ENCODE measurements at places on chromosomes 5 and 9.
A peak's percentile ranks its signal among the peaks of the same experiment; 100 is the strongest.

- no peak for DNase-seq
Measured at GRCh38 chr5:172939071-172939470, 20.2 kb upstream of the RPL26L1 start.

DNA sequence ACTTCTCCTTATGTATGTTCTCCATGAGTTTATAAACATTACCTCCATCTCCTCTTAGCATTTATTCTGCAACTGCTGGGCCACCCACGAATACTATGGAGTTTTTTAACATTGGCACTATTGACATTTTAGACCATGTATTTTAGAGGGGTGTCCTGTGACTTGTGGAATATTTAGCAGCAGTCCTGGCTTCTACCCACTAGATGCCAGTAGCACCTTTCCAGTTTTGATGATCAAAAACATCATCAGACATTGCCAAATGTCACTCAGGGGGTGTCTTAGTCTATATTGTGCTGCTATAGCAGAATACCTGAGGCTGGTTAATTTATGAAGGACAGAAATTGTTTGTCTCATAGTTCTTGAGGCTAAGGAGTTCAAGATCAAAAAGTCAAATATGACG is 187.5 kb upstream of the RORB start:
- no peak for DNase-seq

GRCh38 chr5:114377050-114377844 is 15.4 kb downstream of the KCNN2 start:
- no peak for DNase-seq

DNA sequence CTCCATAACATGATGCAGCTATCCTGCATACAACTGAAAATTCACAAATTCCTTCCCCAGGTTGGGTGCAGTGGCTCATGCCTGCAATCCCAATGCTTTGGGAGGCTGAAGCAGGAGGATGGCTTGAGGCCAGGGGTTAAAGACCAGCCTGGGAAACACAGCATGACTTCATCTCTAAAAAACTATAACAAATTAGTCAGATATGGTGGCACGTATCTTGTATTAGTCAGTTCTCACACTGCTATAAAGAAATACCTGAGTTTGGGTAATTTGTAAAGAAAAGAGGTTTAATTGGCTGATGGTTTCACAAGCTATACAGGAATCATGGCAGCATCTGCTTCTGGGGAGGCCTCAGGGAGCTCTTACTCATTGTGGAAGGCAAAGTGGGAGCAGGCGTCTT is 56.4 kb upstream of the DAPK1 start:
- no peak for DNase-seq

- no peak for DNase-seq
Measured at GRCh38 chr9:89730715-89731114, 125.9 kb downstream of the GADD45G start.

- DNase-seq, result no peak
Measured at GRCh38 chr5:91098541-91098940, 284.6 kb downstream of the ARRDC3 start.

GRCh38 chr5:17665836-17666235 is 31.6 kb downstream of the TAF11L14 start:
- no peak for DNase-seq

DNA sequence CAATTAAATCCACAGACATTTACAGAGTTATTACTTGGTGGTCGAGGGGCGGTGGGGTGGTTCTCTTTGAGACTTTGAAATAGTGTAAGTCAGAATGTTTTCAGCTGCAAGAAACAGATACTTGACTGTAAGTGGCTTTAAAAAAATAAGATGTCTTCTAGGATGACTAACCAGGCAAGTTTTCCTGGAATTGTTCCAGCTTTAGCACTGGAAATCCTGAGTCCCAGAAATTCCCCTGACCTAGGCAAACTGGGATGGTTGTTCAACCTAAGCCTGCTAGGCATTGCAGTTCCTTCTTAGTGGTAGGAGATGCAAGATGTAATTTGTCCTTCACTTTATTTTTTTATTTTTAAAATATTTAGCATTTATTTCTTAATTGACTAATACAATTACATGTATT is 169.5 kb upstream of the POC5 start:
- DNase-seq, result no peak

- peak; percentile 29 for DNase-seq
Measured at GRCh38 chr5:179793468-179794139, at the start of gene LTC4S. LTC4S (plus strand) TSS chr5:179793986; CDS start chr5:179794081, 95 bp downstream.

GRCh38 chr9:16715404-16715803 is 155.1 kb downstream of the BNC2 start:
- no peak for DNase-seq

- peak; percentile 94 for DNase-seq
Measured at GRCh38 chr5:74639807-74640449, 600 bp downstream of the ENC1 start.

- no peak for DNase-seq
Measured at GRCh38 chr9:73714294-73714693, 562.6 kb downstream of the ANXA1 start.

GRCh38 chr5:6950860-6951259 is 237.6 kb downstream of the TENT4A start:
- no peak for DNase-seq

DNA sequence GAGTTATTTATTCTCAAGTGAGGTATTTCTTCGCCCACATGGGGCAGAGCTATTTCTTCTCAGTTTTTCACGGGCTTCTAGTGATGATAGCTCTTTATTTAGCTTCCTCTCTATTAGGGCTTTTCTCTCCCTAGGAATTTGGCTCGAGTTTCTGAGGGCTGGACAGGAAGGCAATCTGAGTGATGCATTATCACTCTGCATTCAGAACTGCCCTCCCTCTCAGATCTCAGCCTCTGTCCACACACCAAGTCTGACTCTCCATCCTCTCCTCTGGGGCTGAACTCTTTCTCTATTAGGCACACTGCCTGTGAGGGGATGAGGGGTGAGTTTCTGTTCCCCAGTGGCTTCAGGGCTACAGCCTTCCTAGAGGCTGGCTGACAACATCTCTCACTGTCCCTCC is 14.9 kb upstream of the SCAMP1 start:
- no peak for DNase-seq

GRCh38 chr9:33659921-33660320 is 135.4 kb upstream of the PRSS3 start:
- no peak for DNase-seq

DNA sequence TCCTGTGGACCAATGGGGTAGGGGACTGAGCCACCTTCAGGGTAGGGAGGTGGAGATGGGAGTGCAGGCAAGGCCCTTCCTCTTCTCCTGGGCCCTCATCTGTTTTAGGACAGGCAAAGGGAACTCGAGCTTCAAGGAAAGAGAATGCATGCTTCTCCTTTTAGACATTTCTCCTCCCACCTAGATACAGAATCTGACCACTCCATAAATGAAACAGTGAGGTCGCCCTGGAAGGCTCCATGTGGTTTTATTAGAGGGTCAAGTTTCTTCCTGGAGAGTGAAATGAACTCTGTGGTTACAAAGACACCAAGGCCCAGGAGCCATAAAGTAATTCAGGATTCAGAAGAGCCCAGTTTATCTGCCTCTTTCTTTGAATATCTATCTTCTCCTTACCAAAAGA is 14.9 kb downstream of the LHFPL2 start:
- no peak for DNase-seq

DNA sequence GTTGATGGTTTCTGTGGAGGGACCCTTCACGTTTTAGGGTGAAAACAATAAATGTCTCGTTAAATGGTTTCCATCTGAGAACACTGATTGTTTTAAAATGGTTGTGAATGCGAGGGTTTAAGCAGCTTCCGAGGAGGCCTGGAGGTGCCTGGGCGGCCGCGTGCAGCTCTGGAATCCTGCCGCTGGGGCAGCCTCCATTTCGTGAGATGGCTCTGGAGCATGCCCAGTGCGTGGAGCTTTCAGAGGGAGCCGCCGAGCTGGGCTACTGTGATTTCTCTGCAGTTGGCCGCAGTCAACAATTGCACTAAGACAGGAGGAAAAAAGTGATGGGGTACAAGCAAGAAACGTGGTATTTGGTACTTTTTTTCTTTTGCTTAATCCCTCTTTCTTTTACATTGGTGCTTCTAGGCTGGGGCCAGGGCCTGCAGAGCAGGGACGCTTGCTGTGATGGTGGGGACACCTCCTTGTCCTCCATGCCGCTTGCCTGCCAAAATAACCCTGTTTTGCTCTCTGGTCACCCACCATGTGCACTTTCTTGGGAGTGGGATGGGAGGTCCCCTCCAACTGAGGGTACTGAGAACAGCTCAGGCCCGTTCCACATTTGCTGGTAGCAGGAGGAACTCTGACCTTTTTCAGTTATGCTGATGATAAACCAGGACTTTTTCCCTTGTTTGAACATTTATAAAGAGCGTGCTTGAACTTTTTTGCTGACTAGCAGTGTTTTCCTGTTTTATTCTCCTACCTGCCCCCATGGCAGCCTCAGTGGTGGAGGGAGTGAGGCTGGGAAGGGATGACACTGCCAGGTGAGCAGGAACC is 47.1 kb downstream of the EHMT1 start:
- peak; percentile 85 for DNase-seq

GRCh38 chr5:118598311-118598710 is 390.0 kb downstream of the DTWD2 start:
- DNase-seq, result no peak
